ENCODE measurements at places on chromosomes 6 and 20.

- peak; percentile 65 for DNase-seq
These were observed 21.1 kb upstream of the AIG1 start for GRCh38 chr6:143039548-143039947.

DNA sequence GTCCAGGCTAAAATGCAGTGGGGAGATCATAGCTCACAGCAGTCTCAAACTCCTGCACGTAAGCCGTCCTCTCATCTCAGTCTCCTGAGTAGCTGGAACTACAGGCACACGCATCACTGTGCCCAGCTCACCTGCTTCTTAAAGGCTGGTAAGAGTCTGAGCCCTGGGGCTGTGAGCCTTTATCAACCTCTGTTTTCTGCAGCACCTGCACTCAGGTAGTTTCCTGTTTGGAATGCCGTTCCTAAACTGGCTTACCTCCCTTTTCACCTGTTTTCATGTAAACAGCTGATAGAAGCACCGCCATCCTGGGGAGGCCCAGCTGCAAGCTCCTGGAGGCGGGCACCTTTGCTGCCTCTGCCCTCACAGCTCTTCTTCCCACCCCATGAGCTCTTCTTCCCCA is 45.4 kb downstream of the SLC24A3 start:
- DNase-seq, result no peak

DNA sequence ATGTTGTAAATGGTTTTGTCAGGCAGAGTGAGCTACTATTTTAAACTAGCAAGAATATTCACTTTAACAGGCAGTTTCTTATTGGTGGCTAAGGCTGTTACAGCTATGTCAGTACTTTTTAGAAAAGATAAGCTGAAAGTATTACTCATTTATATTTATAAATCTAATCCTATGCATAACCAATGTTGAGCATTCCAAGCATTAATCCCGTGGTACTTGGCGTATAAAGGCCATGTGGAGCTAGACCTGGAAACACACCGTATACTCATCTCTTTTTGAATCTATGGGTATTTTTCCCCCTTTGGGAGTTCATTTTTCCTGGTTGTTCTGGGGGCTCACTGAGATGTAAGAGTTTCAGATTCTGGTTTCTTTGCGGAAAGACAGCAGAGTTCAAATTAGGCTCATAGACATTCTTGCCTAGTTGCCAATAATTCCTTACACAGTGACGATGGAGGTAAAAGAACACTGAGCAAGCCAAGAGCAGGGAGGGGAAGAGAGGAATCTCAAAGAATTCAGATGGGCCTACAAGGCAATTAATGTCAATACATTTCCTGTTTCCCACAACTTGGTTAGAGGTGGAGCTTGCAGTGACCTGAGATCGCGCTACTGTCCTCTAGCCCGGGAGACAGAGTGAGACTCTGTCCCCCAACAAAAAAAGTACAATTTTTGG is 211.5 kb downstream of the SOX4 start:
- no peak for DNase-seq

DNA sequence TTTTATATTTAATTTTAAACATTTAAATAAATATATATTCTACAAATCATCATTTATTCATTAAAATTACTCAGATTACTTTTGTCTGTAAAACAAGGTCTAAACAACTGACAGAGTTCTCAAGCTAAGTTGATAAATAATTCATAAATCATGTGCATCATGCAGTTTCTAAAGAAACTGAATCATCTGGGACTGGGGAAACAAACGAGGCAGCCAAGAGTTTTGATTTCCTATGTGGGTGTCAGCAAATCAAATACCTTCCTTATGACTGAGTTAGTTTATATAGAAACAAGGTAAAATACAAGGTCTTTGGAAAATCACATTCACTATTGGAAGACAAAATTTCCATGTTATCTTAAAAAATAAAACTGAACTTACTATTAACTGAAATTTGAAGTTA is 149.9 kb upstream of the BEND6 start:
- DNase-seq, result no peak

GRCh38 chr20:59997896-59998295 is 39.7 kb downstream of the CDH26 start:
- DNase-seq, result no peak

DNA sequence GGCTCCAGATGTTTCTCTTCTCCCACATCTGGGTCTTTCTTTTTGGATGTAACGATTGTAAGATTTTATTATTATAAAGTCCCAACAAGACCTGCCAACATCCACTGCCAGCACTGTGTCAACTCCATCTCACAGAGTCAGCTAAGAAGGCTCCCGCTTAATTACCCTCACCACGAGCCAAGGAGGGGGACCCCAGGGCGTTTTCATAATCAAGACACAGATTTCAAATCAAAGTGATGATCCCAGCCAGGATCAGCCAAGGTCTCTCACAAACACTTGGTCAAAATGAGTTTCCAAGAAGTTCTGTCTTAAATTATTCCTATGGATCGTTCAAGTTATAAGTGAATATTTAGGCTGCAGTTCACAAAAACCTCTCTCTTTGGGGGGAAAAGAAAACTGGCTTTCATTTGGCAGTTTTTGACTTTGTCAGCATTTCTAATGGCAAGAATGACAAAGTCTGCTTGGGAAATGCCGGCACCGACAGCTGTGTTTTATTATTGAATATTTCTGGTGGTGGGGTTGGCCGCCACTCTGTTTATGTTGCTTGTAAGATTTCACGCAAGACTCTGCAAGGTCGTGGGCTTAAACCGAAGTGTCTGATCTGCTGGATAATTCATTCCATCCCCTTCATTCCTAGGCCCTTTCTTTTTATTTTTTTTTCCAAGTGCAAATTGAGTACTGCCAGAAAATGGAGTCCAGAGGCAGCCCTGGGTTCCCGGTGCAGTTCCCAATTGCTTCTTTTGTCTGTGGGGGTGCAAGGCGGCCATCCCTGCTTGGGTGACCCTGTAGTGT is 170.2 kb upstream of the PMEPA1 start:
- DNase-seq, result no peak

DNA sequence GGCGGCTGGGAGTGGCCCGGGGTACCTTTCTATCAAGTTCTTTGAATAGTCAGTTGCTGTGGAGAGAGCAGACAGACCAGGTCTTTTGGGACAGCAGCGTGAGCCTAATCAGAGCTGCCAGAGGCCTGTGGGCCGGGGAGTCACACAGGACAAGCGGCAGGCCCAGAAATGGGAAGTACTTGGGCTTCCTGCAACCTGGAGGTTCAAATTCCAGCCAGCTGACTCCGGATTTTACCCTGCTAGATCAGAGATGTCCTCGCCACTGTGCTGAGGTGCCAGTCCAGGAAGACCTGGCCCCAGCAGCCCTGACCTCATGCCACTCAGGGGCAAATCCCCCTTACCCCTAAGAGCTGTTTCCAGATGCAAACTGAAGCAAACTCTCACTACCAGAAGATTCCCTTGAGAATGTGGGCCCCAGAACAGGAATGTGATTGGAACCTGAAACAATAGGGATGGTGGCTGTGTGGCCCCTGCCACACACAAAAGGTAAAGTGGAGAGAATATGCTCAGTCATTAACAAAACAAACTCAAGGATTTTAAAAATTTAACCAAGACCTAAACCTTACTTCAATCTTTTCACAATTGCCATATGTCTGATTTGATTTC is 9.7 kb downstream of the BEND3 start:
- no peak for DNase-seq

DNA sequence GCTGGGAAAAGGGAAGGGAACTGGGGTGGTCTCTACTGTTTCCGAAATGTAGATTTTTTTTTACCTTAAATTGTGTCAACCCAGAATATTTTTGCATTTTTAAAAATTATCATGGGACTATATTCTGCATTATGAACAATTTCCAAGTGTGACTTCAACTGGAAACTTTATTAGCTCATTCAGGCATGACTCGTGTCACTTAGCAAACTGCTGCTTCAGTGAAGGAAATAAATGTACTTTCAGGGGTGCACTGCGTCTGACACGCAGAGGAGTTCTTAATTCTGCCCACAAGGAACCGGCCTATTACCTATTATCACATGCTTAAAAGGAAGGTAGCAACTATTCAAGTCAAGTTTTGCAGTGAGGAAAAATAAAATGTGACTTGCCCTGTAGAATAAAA is 291.3 kb upstream of the PRDM1 start:
- DNase-seq, result peak; percentile 56

GRCh38 chr6:16688984-16689636 is 72.2 kb downstream of the ATXN1 start:
- DNase-seq, result no peak

DNA sequence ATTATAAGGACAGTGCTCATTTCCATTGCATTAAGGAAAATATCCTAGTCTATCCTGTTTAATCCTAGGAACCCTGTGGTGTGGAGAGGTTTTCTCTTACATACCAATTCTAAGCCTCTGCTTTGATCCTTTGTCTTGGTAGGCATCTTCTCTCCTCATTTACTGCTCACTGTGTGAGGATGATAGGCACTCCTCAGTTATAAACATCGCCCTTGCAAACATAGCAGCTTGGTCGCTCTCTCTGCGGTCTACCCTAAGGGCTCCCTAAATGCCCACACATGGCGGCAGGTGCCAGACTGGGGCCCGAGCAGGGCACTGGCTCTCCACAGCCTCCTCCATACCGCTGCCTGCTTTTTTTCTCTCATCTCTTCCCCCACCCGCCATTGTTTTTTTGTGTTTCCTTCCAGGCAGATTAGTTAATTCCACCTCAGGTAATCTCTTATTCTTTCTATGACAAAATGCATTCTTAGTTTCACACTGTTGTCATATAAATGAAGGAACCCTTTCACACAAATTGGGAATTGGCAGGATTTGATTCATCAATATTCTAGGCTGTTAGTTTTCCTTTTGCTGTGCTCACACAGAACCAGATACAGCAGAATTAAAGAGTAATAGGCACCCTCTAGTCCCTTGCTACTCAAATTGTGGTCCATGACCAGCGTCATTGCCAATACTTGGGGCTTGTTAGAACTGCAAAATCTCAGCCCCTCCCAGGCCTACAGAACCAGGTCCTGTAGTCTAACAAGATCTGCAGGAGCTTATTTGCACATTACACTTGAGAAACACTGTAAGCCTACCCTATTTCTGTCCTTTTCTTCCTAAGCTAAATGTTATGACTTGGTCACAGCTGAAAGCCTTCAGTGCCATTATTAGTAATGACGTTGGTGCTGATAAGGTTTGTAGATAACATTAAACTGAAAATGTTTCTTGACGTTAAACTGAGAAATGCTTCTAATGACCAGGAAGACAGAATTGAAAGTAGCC is 36.3 kb downstream of the CARMIL1 start:
- DNase-seq, result no peak

DNA sequence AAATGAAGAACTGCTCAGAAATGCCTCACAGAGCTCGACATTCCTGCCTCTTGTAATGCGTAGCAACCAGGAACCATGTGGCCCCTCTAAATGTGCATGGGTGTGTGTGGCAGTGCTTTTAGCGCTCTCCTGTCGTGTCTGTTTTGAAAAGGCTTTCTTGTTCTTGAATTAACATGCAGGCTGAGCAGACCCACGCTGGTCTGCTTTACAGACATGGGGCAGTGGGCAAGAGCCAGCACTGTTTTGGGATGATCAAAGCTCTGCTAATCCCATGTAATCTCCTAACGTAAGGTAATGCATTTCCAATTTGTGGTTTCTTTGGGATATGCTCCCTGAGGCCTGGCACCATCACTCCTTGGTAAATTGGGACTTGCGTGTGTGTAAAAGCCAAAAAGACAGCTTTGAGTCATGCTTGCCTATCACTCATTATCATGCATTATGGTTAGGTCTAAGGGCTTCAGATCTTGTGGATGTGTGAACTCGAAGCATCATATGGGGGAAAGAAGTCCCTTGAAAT is 11.8 kb downstream of the RIPOR2 start:
- DNase-seq, result peak; percentile 78

GRCh38 chr6:23879816-23880215 is 246.2 kb upstream of the NRSN1 start:
- DNase-seq, result no peak

- no peak for DNase-seq
These were observed 161.8 kb downstream of the MTHFD1L start for GRCh38 chr6:151027295-151027747.

GRCh38 chr6:87430499-87430898 is 22.7 kb downstream of the CFAP206 start:
- DNase-seq, result no peak

- no peak for DNase-seq
These were observed 481.1 kb upstream of the MAN1A1 start for GRCh38 chr6:119830494-119831295.

GRCh38 chr6:107179004-107179403 is 63.7 kb upstream of the BEND3 start:
- DNase-seq, result no peak

DNA sequence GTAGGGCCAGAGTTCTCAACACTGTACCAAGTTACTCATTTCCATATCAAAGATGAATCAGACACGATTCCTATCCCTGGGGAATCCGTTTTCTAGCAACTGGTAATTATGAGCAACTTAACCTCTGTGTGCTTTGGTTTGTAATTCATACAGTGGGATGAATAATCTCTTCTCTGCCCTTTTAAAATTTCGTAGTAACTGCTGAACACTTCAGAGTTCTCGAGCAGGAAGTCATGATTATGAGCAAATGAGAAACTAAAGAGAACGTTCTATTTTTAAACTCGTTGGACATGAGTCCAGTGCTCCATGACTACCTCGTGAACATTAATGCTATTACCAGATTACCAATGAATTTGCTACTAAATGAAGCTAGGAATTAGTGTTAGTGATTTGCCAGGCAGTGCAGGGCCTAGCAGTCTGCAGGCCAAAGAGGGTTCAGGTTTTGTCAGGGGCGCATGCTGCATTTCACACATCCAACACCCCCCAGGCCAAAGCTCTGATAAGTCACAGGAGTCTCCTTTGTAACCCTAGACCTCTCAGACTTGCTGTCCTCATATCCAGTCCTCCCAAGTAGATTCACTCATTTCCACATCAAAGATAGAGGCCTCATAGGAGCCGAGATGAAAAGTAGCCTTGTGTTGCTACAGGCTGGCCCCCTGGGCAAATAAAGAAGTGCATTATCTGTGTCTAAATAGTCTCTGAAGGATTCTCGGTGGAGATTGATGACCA is 45.8 kb upstream of the VSTM2L start:
- DNase-seq, result peak; percentile 9

GRCh38 chr20:57568088-57568896 is 7.4 kb downstream of the PCK1 start:
- DNase-seq, result no peak

- no peak for DNase-seq
These were observed 37.9 kb upstream of the MAS1 start for GRCh38 chr6:159852877-159853276.

DNA sequence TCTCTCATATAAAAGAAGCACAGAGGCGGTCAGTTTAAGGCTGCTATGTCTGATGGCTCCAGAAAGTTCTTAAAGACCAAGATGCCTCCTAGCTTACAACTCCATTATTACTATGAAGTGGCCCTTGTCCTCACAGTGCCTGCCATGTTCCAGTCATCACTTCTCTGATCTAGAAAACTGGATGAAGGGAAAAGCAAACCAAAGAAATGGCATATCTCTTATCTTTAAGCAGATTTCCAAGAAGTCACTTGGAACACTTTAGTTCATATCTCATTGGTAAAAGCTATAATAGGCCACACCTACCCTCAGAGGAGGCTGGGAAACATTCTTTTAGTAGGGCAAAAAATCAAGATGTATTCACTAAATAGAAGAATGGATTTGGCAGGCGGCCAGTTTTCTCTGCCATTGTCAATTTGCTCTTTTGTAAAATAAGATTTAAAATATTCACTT is 289.6 kb downstream of the TBC1D7 start:
- DNase-seq, result no peak

Measured in activated CD4-positive, alpha-beta T cell treated with anti-CD3 and anti-CD28 coated beads, Interleukin-10, Interleukin-2, amounts not matched to agents 100 ng/mL and 50 ng/mL, durations not matched to agents 16 hours and 8 hours (primary cell).